Stimulated activated CD4-positive, alpha-beta T cell treated with anti-CD3 and anti-CD28 coated beads, Interleukin-4, amount 100 ng/mL, for 4 hours (primary cell): ENCODE measurements at places on chromosomes 6 and 20.

DNA sequence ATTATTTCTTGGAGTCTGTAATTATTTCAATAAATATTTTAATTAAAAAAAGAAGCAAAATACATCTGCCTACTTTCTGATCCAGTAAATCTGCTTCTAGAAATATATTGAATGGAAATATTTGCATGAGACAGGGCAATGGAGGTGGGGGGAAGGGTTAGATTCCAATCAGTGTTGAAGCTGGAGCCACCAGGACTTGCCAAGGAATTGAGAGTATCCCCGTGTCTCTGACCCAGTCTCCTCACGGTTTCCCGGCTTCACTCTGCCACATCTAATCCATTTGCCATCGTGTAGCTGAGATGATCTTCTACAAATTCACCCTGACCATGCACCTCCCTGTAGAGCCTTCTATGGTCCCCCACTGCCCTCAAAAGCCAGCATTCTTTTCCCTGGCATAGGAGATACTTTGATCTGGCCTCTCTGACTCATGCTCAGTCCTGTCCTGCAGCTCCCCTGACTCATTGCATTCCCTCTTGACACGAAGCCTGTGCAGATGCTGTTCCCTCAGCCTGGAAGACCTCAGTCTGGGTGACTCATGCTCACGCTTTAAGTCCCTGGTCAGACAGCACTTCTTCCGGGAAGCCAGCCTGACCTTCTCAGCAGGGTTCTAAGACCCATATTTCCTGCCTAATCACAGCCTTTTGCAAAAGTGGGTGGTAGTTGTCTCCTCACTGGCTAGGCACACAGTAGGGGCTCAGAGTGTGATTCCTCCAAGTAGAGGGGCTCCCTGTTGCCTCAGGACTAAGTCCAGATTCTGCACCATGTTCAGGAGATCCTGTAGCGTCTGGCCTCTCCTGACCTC is 23.0 kb upstream of the FKBP1A start:
- DNase-seq = no peak

GRCh38 chr6:122838060-122838780 is 49.2 kb downstream of the SMPDL3A start:
- no peak for DNase-seq

- DNase-seq = no peak
These were observed 169.0 kb downstream of the FOXC1 start for GRCh38 chr6:1778686-1779235.

- no peak for DNase-seq
These were observed 5.1 kb downstream of the BTN2A2 start for GRCh38 chr6:26388014-26388413.

DNA sequence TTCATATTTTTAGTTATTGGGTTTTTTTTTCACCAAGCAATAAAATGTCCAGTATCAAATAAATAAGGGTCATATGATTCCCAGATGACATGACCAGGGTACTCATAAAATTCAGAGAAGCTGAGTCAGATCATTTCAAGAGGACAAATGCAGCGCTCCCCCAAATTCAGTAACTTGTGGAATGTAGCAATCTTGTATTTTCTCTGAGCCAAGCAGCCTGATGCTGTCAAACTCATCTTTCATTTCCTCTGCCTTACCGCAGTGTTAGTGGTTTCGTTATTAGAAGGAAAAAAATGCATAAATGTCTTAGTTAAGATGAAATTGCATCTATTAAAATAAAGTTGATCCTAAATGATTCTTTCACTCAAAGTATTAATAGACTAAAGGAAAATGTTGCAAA is 57.8 kb upstream of the EDN1 start:
- no peak for DNase-seq

DNA sequence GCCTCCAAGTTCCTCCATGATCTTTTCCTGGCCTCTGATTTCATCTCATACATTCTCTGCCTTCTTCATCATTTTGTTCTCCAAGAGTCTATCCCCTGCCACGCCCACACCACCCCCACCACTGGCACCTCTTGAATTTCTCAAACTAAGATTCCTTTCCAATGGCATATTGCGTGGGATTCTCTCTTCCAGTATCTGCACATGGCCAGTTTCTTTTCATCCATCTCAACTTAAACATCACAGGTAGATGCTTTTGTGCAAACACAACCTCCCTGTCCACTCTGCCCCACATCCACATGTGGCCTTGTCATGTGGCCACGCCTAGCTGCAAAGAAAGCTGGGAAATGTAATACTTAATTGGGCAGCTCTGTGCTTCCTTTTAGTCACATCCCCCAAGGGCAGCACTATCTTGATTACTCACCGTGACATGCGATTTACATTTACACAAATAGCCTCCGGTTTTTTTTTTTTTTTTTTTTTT is 33.4 kb upstream of the ZMYND8 start:
- no peak for DNase-seq

GRCh38 chr6:14277405-14277930 is 159.9 kb downstream of the CD83 start:
- DNase-seq = no peak

DNA sequence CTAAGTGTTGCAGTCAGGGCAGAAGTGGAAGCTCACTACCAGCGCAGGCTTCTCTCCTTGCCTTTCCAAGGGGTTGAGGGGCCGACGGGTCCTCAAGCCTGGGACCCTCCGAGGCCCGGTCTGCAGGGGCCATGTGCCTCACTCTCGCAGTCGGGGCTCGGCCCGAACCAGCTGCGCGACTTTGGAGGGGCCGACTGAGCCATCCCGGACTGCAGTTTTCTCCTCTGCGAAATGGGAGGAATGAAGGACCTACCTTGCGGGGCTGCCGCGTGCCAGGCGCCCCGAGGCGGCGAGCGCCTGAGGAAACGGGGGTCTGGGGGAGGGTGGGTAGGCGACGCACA is 5.6 kb downstream of the LZTS3 start:
- DNase-seq = no peak

DNA sequence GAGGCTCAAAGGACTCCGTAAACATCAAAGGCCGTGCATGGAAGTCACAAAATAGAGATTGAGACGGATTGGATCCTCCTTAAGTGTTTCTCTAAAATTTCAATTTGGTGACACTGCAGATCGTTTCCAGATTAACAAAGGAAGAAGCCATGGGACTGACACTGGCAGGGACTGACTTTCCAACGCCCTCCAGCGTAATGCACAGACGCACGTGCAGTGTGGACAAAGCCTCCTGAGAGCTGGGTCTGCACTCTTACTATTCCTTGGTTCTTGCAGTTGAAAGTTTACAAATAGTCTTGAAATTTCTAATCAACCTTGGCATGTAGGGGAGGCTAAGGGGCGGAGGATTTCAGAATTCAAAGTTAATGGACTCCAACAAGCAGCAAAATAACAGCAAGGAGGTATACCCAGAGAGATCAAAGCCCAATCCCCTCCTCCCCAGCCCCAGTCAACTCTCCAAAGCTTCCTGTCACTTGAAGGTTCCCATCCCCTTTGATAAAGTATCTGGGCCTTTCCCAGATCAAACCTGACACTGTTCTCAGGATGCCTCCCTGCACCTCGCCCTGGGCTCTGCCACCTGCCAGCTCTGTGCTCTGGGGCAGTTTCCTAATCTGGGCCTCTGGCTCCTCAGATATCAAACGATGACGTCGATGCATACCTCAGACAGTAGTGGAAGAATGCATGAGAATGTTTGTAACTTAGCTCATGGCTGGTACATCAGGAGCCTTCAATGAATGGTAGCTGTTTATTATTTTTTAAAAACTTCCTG is 106.5 kb upstream of the TRAF3IP2 start:
- DNase-seq = no peak

GRCh38 chr6:56865081-56865875 is 89.6 kb upstream of the BEND6 start:
- DNase-seq = no peak
